ENCODE measurements at places on chromosomes 3 and 15.

DNA sequence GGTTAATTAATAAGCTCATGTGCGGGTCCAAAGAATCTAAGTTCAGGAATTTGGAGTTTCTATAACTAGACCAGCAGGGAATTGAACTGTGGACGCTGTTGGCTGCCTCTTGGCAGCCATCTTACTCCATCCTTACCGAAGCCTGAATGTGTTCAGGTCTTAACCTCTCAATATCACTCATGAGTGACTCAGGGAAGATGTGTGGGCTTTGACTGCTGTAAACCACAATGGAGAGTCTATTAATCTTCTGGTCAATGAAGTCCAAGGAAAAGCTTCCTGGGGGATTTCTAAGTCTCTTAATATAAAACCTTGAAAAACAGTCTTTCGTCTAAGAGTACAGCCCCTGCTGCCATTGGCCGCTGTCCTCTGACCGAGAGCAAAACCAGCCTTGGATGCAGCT, 46.7 kb upstream of the OXTR start:
- no peak for DNase-seq

DNA sequence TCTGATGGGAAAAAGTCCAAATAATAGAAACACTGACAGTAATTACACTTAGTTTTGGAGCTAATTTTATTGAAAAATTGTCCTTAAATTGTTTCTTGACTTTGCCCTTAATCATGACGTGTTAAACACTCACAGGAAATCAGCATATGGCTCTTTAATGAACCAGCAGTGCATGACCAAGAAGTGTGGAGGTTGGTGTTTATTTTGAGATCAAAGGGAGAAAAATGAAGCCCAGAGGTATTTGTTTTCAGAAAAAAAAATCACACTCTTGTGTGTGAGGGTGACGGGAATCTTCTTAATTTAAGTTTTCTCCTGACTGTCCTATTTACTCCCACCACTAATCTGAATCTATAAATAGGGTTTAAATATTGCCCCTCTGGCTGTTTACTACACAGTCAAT, 28.8 kb upstream of the SYNM start:
- no peak for DNase-seq

DNA sequence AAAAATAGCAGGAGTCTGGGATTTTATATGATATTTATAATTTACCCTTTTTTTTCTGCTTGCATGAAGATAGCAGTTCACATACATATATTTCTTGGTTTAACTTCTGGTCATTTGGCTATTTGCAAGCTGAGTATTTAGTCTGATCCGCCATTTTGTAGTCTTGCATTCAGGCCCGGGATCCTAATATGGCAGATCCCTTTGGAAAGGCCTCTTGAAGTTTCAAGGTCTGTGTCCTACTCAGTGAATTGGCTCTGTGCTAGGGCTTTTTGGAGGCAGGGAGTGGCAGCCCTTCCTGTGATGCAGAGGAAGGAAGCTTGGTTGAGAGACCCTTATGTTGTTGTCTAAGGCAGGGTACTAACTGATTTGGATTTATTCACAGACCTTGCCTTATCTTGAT, 2.9 kb downstream of the SNRPN start:
- no peak for DNase-seq

- no peak for DNase-seq
Measured at GRCh38 chr3:20776286-20776685, 590.3 kb upstream of the SGO1 start.

GRCh38 chr3:171809611-171809860, 747 bp downstream of the PLD1 start:
- DNase-seq, result no peak

GRCh38 chr3:100879195-100879810, 113.9 kb downstream of the ABI3BP start:
- DNase-seq, result no peak

- no peak for DNase-seq
Measured at GRCh38 chr3:108722724-108723123, 34.5 kb downstream of the RETNLB start.

- DNase-seq, result peak; percentile 15
Measured at GRCh38 chr3:61530355-61530754, 31.0 kb upstream of the PTPRG start.

- no peak for DNase-seq
Measured at GRCh38 chr3:186413615-186414415, 51.8 kb upstream of the DGKG start.

GRCh38 chr3:111531446-111531845, 10.6 kb upstream of the CD96 start:
- no peak for DNase-seq

DNA sequence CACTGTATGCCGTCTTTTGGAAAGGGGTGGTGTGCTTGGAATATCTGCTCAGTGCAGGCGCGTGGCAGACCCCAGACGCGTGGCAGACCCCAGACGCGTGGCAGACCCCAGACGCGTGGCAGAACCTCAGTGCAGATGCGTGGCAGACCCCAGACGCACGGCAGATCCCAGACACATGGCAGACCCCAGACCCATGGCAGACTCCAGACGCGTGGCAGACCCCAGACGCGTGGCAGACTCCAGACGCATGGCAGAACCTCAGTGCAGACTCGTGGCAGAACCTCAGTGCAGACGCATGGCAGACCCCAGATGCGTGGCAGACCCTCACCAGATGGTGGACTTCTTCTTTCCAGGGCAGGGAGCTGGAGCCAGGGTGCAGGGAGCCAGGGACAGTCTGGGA, 637 bp upstream of the MUC4 start:
- DNase-seq, result no peak

DNA sequence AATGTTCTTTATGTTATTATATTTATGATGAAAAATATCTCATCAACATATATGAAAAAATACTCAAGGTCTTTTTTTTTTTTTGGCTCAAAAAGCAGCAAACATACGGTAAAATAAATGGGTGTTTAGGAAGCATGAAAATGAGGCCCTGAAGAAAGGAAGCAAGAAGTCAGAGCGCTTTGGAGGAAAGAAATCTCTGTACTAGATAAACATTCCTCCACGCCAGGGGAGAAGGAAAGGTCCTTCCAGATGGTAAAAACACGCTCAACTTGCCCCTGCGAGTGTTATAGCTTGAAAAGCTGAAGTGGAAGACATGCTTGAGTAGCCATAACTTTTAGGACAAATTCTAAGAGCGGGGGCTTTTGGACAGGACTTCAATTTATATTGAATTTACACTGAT, 52.9 kb downstream of the FEM1B start:
- no peak for DNase-seq

DNA sequence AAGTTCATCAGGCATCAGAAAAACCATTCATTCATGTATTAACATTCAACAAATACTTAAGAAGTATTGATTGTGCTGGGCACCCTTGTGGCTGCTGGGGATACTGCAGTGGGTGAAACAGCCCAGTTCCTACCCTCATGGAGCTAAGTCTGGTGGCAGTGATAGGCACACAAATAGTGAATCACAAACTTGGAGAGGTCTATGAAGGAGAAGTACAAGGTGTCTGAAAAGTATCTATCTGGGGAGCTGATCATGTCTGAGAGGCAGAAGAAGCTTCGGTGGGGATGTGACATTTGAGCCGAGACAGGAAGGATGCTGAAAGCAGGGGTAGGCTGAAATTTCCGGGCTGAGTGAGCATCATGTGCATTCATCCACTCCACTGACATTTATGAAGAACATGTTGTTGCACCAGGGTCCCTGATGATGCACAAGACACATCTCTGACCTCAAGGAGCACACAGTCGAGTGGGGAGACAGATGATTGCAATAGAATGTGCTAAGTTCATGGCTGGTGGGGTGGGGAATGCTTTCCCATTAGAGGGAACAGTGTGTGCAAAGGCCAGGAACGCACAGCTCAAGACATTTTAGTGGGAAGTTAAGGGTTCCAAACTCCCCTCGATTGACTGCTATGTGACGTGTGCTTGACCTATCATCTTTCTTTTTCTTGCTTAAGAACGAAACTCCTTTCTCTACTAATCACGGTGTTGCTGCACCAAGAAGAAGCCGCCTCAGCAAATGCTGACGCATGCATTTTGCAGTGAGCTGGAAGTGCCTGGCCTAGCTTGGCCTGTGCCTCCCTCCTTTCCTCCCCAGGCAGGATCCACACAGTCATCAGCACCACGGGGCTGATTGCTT, 309.1 kb upstream of the ICE2 start:
- no peak for DNase-seq

DNA sequence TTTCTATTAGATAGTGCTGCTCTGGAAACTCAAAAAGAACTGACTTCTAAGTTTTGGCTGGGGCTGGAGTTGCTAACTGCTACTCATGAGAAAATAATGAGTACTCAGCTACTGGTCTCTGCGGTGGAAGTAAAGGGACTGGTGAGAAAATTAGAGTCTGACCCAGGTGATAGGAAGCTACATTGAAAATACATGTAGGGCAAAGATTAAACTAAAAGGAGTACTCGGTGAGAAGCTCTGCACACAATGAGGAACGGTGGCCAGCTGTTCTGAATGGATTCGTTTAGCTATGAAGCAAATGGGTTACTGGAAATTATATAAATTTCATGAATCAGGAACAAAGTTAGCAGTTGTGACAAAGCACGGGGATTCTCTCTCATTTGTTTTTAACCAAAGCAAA, 512.9 kb upstream of the SGO1 start:
- DNase-seq, result no peak

DNA sequence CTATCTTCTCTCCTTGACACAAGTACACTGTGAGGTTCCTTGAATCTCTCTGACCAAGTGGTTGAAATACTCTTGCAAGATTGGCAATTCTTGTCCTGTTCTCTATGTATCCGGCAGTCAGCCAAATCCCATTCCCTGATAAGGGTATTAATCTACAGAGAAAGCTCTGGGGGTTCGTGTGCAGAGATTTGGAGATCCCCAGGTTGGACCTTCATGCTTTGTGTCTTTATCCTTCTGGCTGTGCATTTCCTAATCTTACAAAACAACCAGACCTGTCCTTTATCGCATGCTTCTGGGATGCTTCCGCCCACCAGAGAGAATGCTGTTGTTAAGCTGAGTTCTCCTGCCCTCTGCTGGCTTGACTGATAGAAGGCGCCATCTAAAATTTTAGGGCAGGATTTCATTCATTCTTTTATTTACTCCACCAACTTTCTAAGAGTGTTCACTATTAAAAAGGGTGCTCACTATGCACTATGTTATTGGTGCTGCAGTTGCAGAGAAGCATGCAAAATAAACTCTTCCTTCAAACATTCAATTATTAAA, 8.6 kb upstream of the SST start:
- peak; percentile 14 for DNase-seq

DNA sequence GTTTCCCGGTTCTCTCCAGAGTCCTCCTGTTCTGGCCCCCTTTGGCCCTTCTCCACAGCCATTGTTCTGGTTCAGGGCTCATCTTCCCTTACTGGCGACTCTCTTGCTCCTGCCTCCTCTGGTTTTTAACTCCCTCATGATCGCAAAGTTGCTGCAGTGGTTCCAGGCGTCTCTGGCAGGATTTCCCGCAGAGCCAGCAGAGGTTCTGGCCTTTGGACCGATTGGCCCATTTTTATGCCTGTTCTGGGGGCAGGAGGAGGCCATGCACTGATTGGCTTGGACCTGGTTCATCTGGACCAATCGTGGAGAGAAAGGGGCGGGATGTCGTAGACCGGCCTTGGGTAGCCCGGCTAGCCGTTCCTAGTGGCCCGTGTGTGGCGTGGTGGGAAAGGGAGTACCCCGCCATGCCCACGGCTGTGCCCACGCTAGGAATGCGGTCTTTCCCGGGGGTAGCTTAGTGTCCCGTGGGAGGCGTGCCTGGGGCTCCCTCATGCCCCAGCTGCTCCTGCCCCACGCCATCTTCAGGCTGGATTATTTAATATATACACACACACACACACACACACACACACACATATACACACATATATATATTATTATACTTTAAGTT, 113.4 kb downstream of the FBLN2 start:
- no peak for DNase-seq

GRCh38 chr3:155785662-155786295, 20.3 kb downstream of the C3orf33 start:
- no peak for DNase-seq

- no peak for DNase-seq
Measured at GRCh38 chr3:194249323-194250097, 101.6 kb downstream of the CPN2 start.

GRCh38 chr3:114686621-114687020, 392.8 kb downstream of the TIGIT start:
- no peak for DNase-seq

- DNase-seq, result no peak
Measured at GRCh38 chr3:120652896-120653545, 29.0 kb downstream of the HGD start.

- DNase-seq, result no peak
Measured at GRCh38 chr3:140421884-140422283, 256.0 kb upstream of the TRIM42 start.

- no peak for DNase-seq
Measured at GRCh38 chr3:14503706-14504065, 36.5 kb downstream of the GRIP2 start.

- DNase-seq, result peak; percentile 98
Measured at GRCh38 chr3:190807719-190808375, 54.6 kb downstream of the GMNC start.

GRCh38 chr15:45199136-45199810, 11.5 kb upstream of the SHF start:
- DNase-seq, result no peak

- DNase-seq, result no peak
Measured at GRCh38 chr3:109269577-109270275, 46.6 kb downstream of the DPPA2 start.

DNA sequence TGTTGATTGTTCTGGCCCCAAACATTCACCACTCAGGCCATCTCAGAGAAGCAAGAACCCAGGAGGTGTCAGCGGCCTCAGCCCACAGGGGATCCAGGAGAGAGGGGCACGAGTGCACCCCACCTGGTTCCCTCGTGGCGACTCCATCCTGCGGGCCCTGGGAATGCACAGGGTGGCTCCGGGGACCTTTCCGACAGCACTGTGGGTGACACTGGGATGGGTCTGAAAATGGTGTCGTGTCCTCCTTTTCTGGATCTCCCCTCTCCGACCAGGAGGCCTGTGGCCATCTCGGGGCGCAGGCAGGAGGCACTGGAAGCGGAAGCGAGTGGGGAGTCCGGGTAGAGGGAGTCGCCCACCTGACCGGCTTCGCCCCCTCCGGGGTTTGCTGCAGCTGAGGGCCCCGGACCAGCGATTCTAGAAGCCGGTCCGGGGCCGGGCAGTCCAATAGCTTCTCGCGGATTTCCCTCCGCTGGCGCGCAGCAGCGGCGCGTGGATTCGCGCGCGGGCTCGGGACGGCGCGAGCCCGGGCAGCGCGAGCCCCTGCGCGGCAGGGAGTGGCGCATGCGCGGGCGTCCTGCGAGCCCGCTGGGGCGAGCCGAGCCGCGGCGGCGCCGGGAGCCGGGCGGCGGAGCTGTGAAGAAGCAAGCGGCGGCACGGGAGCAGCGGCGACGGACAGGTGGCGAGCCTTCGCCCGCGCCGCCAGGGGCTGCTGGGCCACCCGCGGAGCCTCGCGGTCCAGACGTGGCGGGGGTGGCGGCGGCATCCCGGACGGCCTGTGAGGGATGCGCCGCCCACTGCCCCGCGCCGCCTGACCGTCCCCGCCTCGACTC, at the start of gene DOCK3:
Gene DOCK3 (plus strand): TSS at position 579 of the 830 bp plus-strand sequence. CDS start 337 bp downstream, outside the sequence.
- DNase-seq, result no peak

DNA sequence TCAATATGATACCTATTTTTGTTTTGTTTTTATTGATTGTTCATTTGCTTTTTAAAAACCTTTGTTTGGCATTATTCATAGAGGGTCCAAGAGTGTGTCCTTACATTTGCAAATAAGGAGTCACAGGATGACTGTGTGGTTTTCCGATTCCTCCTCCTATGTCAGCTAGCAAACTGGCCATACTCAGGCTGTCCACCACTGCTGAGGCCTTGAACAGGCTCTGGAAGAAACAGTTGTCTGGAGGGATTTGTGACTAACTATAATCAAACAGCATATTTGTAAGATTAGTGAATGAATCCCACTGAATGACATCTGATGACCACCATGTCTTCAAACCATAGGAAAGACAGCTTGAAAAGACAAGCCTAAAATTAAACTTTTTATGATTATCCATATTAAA, 423.4 kb upstream of the ATP11B start:
- DNase-seq, result no peak
